ENCODE measurements at places on chromosomes 7 and 10.

- DNase-seq, result no peak
Observed at GRCh38 chr7:22125436-22125835, 179.7 kb upstream of the CDCA7L start.

- no peak for DNase-seq
Observed at GRCh38 chr10:3873728-3874461, 88.9 kb upstream of the KLF6 start.

DNA sequence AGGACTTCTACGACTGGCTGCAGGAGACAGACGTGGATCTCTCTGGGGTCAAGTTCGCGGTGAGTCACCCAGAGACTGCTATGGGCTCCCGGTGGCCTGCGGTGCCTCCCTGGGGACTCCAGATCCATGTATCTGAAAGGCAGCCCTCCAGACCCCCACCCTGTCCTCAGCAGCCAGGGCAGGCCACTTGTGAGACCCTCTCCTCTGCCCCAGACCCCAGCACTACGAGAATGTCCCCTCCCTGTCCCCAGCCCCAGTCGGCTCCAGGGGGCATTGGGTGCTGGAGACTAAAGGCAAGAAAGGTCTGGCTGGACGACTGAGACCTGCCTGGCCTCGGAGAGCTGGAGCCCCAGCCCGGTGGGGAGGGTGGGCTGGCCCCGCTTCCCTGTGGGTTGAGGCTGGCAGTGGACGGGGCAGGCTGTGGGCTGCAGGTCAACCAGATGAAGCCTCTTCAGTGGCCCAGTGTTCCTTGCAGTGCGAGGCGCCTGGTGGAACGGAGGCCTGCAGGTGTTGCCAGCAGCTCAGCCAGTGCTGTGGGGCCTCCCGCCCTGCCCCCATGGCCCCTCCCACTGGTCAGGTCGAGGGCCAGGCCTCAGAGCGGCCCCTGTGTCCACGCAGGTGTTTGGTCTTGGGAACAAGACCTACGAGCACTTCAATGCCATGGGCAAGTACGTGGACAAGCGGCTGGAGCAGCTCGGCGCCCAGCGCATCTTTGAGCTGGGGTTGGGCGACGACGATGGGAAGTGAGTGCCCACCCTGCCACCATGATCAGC is 13.8 kb downstream of the TMEM120A start:
- DNase-seq, result no peak

DNA sequence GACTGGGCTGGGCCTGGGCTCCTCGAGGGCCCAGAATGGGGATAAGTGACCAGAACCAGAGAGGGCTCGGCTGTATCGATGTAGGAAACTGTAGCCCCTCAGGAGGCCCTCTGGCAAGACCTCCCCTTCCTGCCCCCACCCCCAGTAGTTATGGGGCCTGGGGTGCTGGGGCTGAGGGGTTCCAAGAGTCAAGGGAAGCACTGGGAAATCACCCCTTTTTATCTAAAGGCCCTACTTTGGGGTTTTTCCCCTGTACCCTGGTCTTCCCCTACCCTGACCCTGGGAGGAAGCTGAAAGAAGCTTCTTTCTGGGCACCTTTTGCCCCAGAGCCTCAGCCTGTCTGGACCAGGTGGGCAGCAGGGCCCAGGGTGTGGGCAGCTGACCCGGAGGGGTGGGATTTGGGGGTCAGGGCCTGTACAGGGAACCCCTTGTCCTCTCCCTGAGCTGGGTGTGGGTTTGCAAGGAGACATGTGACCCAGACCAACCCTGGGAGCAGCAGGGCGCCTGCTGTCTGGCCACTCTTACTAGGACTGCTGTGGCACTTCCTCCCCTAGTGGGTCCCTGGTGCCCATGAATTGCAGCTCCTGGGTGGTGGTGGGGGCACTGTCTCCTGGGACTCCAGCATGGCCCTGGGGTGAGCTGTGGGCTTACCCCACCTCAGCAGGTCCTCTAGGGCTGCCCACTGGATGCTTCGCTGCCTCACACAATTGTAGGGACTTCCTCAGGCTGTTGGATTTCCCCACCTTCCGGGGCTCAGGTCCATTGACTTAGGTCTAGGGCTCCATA is 1.5 kb downstream of the IRF5 start:
- no peak for DNase-seq

GRCh38 chr7:148662646-148663045 is 36.1 kb upstream of the CUL1 start:
- DNase-seq, result no peak

DNA sequence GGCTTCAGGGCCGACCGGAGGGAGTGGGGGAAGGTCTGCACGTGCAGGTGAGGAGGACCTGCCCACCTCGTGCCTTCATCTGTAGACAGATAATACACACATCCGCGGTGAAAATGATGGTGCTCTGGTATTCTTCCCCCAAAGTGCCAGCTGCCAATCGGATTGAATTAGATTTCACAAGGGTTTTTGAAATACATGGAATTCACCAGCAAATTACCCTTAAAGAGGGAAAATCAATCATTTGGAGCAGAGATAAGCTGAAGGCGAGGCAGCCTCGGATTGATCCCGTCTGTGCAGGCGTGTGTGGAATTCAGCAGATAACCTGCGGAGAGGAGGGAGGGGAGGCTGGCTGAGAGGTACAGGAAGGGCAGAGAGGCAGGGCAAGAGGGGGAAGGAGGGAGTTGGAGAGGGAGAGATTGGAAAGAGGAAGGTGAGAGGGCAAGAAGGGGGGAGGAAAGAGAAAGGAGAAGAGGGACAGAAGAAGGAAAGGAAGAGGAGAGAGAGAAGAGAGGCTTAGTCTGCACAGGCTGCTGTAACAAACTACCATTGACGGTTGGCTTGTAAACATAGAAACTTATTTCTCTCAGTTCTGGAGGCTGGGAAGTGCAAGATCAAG is 84.2 kb downstream of the C10orf105 start:
- DNase-seq, result peak; percentile 69

GRCh38 chr10:43822631-43823580 is 174.2 kb upstream of the ZNF32 start:
- DNase-seq, result no peak

DNA sequence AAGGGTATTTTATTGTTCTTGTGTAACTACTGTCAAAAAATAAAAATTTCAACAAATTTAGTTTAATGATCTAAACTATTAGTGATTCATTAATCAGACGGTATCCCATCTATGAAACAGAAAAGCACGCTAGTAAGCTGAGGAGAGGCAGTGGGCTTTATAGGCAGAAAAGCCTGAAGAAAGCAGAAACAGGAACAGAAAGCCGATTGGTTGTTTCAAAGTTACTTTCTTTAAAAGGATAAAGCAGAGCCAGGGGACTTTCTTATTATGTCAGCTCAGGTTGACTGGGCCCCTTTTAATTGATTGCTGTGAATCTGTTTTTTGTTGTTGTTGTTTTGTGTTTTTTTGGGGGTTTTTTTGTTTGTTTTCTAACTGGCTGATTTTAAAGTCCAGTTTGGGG is 105.5 kb downstream of the TES start:
- DNase-seq, result no peak

- no peak for DNase-seq
Observed at GRCh38 chr10:70068925-70069324, 16.3 kb downstream of the MACROH2A2 start.

- peak; percentile 90 for DNase-seq
Observed at GRCh38 chr10:115975506-115975905, 297.5 kb downstream of the GFRA1 start.

GRCh38 chr10:60525716-60526585 is 136.3 kb upstream of the ANK3 start:
- no peak for DNase-seq

DNA sequence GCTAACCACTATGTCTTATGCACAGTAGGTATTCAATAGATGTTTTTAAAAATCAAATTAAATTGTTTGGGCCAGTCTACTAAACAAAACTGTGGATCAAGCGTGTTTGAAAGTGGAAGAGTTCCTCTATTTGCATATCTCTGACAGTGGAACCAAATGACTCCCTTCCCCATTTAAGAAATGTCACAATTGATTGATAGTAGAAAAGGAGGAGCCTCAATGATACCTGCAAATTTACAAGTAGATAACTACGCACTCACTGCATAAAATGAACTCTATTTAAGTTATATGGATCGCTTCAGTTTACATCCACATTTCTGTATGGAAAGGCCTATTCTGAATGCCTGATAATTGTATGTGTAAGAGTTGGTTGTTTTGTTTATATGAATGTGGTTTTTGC is 163.3 kb upstream of the MTPN start:
- no peak for DNase-seq

- no peak for DNase-seq
Observed at GRCh38 chr10:96632974-96633710, 46.3 kb upstream of the TM9SF3 start.

GRCh38 chr10:36254199-36254598 is 612.1 kb upstream of the FZD8 start:
- no peak for DNase-seq

GRCh38 chr7:68243128-68243527 is 1246.5 kb downstream of the TYW1 start:
- DNase-seq, result no peak

GRCh38 chr7:20464891-20465290 is 134.2 kb downstream of the ITGB8 start:
- DNase-seq, result no peak

GRCh38 chr7:101942603-101943210 is 125.3 kb downstream of the CUX1 start:
- DNase-seq, result no peak

DNA sequence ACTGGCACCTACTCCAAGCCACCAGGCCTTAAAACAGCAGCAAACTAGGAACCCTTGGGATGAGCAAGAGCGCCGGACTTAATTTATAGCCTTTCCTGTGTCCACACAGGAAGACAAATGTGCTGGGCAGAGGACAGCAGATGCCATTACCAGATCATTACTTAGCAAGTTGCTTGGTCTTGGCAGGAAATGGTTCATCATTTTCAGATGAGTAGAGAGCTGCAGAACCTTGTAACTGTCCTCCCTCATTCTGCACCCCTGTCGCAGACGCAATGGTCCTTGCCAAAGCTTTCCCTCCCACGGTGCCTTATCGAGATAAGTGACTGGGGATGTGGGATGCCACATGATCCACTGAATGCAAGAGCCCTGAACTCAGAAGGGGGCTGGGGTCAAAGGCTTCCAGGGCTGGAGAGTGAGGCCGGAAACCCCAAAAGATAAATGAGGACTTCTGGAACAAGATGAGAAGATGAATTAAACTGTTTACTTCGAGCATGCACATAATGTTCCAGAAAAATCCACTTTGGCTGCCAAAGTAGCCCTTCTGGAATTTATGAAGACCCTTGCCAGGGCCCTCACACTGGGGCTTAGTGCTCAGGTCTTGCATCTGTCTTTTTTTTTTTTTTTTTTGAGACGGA is 145.6 kb upstream of the ZNF32 start:
- peak; percentile 22 for DNase-seq

- no peak for DNase-seq
Observed at GRCh38 chr10:98533746-98534445, 87.2 kb upstream of the HPS1 start.

- DNase-seq, result no peak
Observed at GRCh38 chr7:67588631-67589030, 592.0 kb downstream of the TYW1 start.

DNA sequence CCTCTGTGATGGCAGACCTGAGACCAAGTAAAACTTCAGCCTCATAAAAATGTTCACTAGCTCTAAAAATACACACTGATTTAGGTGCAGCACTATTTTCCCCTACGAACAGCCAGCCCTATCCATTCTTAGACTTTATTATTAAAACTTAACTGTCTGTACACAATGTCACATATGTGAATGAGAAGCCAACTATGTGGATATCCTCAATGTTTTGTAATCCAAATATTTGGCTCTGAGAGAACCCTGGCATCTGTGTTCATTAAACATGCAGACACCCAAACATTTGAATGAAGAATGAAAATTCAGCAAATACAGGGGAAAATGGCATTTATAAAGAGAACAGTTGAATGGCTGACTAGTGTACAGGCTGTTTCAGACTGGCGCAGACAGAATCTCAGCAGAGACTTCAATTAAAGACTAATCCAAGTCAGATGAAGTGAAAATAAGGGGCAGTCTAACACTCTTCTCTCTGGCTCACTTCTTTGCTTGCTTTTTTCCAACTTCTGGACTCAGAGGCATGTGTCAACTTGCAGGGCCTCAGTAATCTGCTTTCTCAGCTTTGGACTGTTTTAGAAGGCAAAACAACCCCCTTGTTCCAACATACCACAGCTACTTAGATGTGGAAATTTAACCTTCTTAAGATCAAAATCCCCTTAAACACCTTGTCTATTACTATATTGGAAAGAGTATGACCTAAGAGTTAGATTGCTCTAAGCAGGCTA is 47.4 kb upstream of the FAM180A start:
- DNase-seq, result peak; percentile 6

GRCh38 chr10:45580371-45581215 is 92.0 kb downstream of the ZFAND4 start:
- DNase-seq, result peak; percentile 47

- DNase-seq, result no peak
Observed at GRCh38 chr7:85630904-85631600, 444.2 kb upstream of the SEMA3D start.

DNA sequence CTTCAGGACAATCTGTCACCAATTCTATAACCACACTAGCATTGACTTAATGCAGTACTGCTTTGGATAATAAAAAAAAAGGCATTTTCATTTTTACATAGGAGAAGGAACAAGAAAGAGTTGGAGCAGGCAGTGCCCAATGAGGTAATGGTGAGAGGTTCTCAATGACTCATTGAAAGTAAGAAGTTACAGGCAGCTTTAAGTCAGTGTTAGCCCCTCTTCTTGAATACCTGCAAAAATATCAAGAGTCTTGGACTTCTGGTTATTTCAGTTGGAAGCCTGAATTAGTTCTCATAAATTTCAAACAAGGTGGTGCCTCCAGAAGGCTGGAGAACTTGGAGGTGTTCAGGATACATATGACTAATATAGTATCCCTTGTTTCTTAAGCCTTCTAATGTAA is 422.5 kb downstream of the HTR7 start:
- DNase-seq, result no peak

DNA sequence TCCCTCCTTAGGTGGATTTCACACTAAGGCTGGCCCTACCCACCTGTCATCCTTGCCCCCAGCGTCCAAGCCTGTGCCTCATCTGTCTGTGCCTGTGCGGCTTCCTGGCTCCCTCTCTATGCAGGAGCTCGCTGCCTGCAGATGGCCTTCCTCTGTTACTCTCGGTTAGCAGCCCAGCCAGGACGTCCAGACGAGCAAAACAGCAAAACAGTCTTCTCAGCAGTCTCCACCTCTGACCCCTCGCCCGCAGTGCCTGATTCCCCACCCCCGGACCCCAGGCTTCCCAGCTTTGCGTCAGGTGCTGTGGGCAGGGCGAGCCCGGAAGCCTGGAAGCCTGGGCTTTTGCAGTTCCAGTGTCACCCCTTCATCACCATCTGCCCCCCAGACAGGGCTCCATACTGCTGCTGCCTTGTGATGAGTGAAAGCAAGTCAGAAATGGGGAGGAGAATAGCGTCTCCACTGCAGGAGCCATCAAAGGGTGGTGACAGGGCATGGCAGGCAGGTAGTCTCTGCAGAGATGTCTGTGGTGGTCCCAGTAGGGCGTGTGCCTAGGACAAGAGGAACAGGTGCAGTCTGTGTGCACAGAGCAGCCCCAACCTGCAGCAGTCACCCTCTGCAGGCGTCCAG is 88.5 kb downstream of the ADCY1 start:
- DNase-seq, result peak; percentile 28

- DNase-seq, result no peak
Observed at GRCh38 chr10:12609435-12609834, 260.1 kb downstream of the CAMK1D start.

- no peak for DNase-seq
Observed at GRCh38 chr10:116240157-116240950, 32.7 kb downstream of the GFRA1 start.
